GM04503 (cell line): ENCODE measurements at places on chromosomes 4 and X.

DNA sequence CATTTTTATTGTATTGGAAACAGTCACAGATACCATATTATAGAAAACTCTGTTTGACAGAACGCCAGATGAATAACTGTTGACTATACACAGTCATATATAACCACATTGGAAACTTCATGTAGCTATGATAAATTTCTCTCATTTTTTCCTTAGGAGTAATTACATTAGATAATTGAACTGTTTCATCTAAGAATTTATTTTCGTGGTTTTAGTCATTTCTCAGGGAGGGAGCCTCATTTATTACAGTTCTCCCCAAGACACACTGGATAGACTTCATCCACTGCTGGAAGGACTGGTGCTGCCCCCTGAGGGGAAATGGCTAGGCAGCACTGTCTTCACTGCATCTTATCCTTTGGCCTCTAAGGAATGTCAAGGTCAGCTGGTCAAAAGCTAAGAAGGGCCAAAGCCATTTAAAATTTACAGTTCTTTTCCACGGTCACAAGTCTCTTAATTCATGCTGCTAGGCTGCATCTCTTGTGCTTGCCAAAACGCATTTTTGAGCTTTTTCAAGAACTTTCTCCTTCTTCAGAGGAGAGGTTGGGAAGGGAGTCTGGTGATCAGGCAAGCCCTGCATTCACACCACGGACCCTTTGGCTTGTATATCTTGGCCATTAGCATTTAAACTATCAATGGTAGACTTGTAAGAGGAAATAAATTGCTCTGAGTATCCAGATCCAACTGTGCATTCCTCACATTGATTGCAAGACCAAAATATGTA lies 145.1 kb downstream of the CBR4 start:
- peak; percentile 86 for DNase-seq

DNA sequence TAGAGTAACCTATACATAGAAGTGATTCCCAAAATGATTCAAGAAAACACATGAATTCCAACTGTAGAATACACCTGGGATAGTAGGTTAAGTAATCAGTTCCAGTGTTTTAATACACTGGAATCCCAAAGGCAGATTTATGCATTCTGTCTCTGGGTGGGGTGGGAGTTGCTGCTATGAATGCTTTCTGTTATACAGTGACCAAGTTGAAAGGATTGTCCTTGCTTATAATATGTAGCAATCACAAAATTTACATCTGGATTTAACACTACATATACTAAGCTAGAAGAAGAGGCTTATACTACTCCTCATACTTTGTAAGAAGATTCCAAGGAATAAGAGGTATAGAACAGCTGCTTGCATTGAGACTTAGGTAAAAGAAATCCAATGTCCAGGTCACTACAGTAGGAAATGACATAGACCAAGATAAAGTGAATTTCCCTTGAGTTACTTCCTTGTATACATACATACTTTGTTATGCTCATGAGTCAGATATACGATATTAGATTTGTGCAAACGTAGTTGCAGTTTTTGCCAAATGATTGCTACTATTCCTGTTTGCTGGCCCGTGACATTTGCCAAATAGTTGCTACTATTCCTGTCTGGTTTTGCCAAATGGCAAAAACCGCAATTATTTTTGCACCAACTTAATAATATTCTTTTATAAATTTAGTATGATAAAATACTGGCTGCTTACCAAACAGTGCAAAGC lies 210.5 kb upstream of the DIAPH2 start:
- no peak for DNase-seq

DNA sequence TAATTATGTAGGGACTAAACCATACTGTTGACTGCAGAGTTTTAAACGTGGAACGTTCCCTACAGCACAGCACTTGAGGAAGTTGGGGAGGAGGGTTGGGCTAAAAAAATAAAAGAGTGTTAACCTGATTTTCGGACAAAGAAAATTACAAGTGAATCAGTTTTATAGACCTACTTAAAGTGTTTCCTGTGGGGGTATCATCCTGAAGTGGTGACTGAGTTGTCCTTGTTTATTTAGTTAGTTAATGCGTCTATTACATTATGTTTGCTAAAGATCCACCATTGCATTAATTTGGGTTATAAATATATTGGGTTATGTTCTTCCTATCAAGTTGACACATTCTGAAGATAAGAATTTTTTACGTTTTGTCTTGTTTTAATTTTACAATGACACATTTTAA lies 14.7 kb downstream of the UNC5C start:
- no peak for DNase-seq

DNA sequence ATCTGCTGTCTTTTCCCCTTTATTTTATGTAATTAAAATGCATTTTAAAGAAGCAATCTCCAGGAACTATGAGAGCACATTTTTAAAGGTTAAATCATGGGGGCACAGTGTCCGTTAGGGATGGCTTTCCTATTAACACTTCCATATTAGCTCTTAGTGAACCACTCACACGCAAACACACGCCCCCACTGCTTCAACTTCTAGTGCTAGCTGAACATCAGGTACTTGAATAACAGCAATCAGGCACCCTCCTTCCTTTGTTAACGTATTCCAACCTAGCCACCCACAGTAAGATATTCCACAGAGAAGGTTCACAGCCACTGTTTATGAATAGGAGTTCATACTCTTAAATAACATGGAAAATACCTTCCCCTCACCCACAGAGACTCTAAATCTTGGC lies 9.3 kb downstream of the TMEM255A start:
- DNase-seq, result no peak

DNA sequence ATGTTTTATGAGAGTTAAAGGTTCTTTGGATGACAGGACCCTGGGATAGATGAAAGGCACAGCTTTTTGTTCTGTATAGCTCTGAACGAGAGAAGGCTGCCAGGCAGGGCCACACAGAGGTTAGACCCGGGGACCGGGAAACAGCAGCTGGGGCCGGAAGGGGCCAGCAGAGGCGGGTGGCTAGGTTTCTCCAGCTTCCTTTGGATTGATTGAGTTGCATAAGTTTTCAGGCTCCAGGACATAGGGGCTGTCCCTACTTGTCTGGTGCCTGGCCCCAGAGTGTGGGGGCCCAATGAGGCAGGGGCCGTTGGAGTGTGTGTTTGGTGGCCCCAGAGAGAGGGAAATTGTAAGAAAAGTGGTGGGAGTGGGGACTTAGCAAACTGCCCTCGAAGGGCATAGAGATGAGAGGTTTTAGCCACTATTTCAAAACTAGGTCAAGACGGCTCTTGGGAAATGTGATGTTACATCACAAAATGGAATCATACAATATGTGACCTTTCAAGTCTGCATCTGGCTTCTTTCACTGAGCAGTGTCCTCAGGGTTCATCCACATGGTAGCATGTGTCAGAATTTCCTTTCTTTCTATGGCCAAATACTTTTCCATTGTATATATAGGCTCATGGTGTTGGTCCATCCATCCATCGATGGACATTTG lies 3.7 kb downstream of the ZFP92 start:
- no peak for DNase-seq

DNA sequence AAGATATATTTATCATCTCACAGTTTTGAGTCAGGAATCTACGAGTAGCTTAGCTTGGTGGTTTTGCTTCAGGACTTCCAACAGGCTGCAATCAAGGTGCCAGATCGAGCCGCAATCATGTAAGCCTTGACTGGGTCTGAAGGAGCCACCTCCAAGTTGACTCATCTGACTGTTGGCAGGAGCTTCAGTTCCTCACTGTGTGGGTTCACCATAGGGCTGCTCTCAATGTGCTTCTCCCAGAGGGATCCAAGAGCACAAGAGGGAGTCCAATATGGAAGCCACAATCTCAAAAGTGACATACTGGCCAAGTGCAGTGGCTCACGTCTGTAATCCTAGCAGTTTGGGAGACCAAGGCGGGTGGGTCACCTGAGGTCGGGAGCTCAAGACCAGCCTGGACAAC lies 26.5 kb downstream of the DCHS2 start:
- no peak for DNase-seq

- DNase-seq, result no peak
Measured at GRCh38 chr4:6492027-6492590, 19.7 kb upstream of the PPP2R2C start.

DNA sequence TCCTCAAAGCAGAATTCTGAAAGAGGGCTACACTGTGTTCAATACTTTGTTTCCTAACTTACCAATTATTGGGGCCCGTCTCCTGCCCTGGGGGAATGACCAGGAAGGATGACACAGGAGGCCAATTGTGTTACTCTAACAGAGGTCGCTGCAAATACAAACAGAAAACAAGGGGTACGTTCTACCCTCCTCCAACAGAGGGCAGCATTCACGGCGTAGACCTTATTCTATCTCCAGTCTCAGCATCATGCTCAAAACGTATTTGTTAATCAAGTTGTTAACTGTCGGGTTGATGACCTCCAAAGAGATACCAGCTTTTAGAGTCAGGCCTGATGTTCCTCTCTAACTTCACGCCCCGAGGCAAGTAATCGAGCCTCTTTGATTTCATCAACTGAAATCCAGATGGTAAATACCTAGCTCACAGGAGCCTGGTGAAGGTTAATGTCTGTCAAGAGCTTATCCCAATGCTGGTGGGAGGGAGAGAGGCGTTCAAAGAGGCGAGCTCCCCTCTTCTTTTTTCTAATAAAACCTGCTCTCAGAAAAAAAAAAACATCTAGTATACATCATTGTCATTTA lies 181.0 kb upstream of the KCNIP4 start:
- no peak for DNase-seq

DNA sequence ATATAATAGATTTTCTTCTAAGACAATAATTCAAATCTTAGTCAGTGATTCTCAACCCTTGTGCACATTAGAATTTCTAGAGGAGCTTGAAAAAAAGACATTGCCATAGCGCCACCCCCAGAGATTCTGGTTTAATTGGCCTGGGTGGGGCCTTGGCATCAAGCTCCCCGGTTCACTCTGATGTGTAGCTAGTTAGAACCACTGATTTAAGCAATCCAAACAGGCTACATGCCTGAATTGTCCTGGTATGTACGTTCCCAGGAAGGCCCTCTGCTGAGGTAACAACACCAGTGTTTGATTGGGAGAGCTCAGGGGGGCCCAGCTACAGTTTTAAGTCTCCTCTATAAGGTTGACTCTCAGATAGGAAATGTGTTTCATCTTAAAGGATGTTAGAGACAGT lies 1.3 kb upstream of the ATP10D start:
- DNase-seq, result no peak

- DNase-seq, result no peak
Measured at GRCh38 chr4:48058617-48059530, 42.3 kb downstream of the NIPAL1 start.

DNA sequence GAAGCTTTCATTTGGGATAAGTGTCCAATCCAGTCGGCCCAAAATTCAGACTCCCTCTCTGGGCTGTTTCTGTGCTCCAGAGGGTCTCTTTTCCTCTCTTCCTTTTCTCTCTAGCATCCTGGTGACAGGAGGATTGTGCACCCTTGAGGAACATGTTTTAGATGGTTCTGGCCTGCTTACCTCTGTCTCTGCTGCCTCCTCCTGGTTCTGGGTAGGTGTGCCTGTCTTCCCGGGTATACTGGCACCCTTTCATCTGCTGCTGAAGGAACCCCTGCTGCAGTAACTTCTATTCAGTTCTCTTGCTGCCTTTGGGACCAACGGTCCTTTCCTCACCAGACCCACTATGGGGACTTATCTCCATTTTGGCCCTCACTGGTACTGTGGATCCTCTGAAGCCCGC lies 53.2 kb downstream of the HMGB2 start:
- DNase-seq, result no peak

DNA sequence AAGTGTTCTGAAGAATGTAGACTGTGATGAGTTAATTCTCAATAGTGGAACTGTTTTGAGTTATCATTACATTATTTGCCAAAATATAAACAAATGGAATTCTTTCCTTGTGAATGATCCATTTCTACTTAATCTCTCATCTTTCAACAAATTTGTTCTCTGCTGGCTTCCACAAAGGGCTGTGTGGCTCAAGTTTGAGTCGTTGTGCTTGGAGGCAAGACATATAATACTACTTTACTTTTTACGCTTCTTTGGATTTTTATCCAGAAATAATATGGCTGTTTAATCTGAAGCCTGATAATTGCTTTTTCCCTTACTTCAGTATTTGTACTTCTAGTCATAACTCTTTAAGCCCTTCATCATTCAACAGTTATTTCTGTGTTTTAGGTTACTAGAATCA lies 169.5 kb downstream of the ARHGAP10 start:
- DNase-seq, result no peak

DNA sequence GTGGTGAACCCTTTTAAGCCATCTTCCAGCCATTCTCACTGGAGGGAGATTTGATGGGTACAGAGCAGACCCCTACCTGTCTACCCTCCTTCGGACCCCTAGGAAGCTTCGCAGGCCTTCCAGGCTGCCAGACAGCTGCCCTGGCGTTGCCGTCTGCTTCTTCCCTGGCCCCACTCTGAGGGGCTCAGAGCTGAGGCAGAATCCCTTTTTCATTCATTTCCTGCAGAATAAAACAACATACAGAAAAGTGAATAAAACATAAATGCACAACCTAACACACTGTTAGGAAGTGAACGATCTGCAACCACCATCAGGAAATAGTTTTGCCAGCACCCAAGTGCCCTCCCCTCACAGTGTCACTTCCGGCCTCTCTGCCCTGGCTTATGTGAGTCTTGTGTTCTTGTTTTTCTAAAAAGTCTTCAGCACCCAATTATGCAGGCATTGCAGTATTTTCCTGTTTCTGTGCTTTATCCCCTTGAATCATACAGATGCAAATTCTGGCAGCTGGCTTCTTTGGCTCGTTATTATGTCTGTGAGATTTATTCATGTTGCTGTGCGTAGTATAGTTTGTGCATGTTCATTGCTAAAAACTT lies 5.6 kb upstream of the ADD1 start:
- DNase-seq, result no peak

GRCh38 chr4:124431653-124432192 lies 280.8 kb downstream of the ANKRD50 start:
- no peak for DNase-seq

- DNase-seq, result no peak
Measured at GRCh38 chrX:20352935-20353336, 86.2 kb upstream of the RPS6KA3 start.
